ENCODE measurements at places on chromosomes 13 and 19.

DNA sequence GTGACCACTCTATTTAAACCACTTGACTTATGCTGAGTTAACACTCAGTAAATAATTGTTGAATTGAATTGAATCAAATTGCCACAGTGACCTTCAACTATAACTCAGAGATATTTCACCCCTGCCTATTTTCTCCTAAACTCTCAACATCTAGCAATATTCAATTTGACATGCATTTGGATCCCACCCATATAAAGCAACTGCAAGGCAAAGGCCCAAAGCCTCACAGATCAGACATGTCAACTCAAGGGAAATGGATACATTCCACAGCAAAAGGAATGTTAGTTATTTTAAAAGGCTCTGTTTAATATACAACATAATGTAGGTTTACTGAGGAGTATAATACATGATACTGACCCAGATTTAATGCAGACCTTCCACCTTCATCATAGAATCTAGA, 107.4 kb downstream of the KCTD12 start:
- H3K4me3 ChIP-seq = no peak overlapping the region
- H3K4me1 ChIP-seq = no peaks in the 10 kb centered on the region
- H3K27me3 ChIP-seq = no peaks in the 10 kb centered on the region
- no peak overlapping the region for H3K27ac ChIP-seq
- H3K36me3 ChIP-seq = no peaks in the 10 kb centered on the region
- DNase-seq = no peak

GRCh38 chr13:113997845-113998751, 24.2 kb upstream of the C13orf46 start:
- peak; percentile 59 for DNase-seq
- no peak overlapping the region for H3K27ac ChIP-seq
- H3K27me3 ChIP-seq = no peaks in the 10 kb centered on the region
- no peaks in the 10 kb centered on the region for H3K4me1 ChIP-seq
- H3K4me3 ChIP-seq = no peak overlapping the region
- H3K36me3 ChIP-seq = peaks cover 81% of the 10 kb centered on the region

- H3K4me3 ChIP-seq = no peak overlapping the region
- no peaks in the 10 kb centered on the region for H3K4me1 ChIP-seq
- H3K27me3 ChIP-seq = no peaks in the 10 kb centered on the region
- no peak for DNase-seq
- no peak overlapping the region for H3K27ac ChIP-seq
Measured at GRCh38 chr13:103157434-103158145, 91.4 kb upstream of the SLC10A2 start.

DNA sequence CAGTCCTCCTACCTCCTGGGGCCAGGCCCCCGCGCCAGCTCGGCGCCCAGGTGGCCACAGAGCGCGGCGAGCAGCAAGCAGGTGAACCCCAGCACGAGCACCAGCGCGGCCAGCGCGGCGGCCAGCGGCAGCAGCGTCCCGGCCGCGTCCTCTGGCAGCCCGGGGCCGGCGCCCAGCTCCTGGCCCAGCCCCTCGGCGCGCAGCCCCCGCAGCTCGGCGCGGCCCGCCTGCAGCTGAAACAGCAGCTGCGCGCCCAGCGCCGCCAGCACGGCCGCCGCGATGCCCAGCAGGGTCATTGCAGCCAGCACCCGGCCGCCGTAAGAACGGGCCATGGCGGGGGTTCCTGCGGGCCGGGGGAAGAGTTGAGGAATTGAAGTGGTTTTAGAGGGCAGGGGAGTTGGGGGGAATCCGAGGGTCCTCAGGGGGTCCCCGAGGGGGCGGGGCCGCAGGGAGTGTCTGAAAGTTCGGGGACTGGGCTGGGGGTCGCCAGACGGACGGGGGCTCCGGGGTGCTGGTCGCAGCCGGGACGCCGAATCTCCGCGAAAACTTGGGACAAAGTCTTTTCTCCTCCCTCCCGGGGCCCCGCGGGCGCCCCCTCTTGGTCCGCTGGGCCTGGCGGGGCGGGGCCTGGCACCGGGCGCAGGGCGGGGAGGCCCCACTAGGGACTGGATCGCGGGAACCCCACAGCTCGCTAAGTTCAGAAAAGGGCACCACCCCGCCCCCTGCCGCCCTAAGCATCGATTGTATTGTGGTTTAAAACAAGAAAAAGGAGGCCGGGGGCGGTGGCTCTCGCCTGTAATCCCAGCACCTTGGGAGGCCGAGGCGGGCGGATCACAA, at the start of gene TMEM221:
TMEM221 (minus strand) TSS at position 538 of the 837 bp plus-strand sequence; CDS start at position 332, 206 bp downstream.
- no peaks in the 10 kb centered on the region for H3K36me3 ChIP-seq
- peaks cover 36% of the 10 kb centered on the region for H3K27me3 ChIP-seq
- H3K4me3 ChIP-seq = peak within 1 kb of the TSS; percentile 47
- peak; percentile 61 for DNase-seq
- H3K4me1 ChIP-seq = peaks cover 7% of the 10 kb centered on the region
- H3K27ac ChIP-seq = no peak within 1 kb of the TSS

DNA sequence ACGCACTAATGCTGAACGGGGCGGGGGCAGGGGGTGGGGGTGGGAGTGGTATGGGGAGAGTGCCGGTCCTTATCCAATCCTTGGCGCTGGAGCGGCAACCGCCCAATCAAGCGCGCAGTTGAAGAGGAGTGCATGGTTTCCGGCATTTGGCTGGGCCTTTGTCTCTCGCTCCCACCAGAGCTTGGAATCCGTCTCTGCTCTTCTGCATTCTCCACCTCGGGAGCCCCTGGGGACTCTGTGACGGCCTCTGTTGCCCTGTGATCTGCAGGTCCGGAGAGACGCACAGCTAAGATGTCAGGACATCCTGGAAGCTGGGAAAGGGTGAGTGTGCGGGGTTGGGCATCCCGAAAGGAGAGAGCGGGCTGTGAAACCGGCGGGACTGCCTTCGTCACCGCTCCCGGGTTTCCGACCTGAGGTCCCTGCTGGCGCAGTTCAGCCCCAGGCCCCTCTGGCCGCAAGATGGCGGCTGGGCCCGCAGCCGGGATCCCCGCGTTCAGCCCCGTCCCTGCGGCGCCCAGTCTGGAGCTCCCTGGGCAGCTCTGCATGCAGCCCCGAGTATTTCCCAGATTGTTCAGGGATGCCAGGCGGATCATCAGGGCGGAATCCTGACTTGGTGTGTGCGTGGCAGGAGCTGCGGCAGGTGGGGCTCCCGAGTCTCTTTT, 53.6 kb upstream of the ZNF254 start:
- no peaks in the 10 kb centered on the region for H3K36me3 ChIP-seq
- H3K27me3 ChIP-seq = no peaks in the 10 kb centered on the region
- H3K27ac ChIP-seq = peak overlapping the region; percentile 96
- H3K4me3 ChIP-seq = peak overlapping the region; percentile 86
- DNase-seq = peak; percentile 87
- H3K4me1 ChIP-seq = peaks cover 17% of the 10 kb centered on the region
